Stimulated activated CD4-positive, alpha-beta T cell treated with anti-CD3 and anti-CD28 coated beads, Interleukin-1b, Interleukin-23, amount 100 ng/mL, for 1 hour (primary cell): ENCODE measurements at places on chromosomes 5 and 9.

- DNase-seq, result no peak
Measured at GRCh38 chr9:95038666-95039065, 278.8 kb downstream of the FANCC start.

GRCh38 chr9:136090768-136091581 is 4.1 kb downstream of the NACC2 start:
- no peak for DNase-seq

GRCh38 chr9:8221462-8221861 is 421.9 kb upstream of the DMAC1 start:
- no peak for DNase-seq

DNA sequence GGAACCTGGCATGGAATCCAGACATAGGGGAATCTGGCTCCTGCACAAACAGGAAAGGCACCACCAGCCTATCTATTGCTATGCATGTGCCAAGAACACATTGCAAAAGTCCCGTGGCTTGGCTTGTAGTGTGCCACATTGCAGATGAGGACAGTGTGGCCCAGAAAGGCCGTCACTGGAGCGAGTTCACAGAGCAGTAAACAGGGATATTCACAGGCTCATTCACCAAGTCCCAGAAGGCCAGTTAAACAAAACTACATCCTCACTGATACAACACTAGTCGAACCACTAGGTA is 39.6 kb upstream of the TRIM32 start:
- DNase-seq, result no peak

- no peak for DNase-seq
Measured at GRCh38 chr5:38497946-38498345, 58.5 kb downstream of the LIFR start.

DNA sequence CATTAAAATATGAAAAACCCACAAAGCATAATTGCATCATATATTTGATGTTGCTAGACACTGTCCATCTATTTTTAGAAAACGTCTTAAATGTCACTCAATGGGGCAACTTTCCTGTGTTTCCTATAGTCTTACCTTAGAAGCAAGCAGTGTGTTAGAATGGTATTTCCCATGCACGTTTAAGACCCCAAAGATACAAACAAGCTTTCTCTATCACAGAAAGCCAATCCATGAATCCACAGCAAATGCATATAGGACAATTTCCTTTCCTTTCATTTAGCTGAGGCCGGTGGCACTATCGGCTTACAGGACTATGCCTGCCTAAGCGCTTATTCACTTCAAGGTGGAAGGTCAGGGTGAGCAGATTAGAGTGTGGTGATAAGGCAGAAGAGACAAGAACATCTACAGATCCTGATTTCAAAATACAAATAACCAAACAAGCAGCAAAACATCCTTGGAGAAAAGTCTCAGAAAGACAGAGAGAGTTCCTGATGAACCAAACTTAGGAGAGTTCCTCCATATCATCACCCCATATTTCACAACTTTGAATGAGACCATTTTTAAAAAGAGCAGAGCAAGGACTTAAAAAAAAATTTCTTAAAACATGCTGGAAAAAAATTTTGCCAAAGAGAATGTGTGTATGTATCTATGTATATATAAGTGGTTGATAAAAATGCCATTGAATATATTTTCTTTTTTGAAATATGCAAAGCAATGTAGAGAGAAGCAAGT is 57.2 kb downstream of the MEF2C start:
- no peak for DNase-seq
